ENCODE measurements at places on chromosomes 7 and 10.

DNA sequence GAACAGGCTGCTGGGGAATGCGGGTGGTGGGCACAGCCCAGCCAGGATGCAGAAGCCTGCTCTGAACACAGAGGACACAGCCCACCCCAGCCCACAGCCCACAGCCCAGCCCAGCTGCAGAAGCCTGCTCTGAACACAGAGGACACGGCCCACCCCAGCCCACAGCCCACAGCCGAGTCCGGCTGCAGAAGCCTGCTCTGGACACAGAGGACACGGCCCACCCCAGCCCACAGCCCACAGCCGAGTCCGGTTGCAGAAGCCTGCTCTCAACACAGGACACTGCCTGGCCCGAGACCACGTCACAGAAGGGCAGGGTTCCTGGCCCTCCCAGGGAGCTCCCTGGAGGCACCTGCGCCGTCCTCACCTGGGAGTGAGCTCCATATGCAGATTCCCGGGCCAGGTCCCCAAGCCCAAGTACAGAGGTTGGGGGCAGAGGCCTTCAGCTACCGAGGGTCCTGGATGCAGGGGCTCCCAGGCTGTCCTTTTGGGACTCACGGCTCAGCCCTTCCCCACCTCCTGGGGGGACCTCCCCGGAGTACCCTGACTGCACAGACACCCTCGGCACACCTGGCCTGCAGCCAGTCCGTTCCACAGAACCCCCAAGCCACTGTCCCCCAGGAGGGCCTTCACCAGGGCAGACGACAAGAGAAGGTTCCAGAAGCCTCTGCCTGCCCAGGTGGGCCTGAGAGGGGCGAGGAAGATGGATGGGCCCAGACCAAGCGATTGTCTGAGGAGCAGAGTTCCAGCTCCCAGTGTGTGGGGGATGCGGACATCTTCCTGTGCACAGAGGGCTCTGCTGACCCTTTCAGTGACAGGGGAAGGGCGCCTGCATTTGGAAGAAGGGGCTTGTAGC lies 23.7 kb upstream of the FOXL3 start:
- DNase-seq: no peak

DNA sequence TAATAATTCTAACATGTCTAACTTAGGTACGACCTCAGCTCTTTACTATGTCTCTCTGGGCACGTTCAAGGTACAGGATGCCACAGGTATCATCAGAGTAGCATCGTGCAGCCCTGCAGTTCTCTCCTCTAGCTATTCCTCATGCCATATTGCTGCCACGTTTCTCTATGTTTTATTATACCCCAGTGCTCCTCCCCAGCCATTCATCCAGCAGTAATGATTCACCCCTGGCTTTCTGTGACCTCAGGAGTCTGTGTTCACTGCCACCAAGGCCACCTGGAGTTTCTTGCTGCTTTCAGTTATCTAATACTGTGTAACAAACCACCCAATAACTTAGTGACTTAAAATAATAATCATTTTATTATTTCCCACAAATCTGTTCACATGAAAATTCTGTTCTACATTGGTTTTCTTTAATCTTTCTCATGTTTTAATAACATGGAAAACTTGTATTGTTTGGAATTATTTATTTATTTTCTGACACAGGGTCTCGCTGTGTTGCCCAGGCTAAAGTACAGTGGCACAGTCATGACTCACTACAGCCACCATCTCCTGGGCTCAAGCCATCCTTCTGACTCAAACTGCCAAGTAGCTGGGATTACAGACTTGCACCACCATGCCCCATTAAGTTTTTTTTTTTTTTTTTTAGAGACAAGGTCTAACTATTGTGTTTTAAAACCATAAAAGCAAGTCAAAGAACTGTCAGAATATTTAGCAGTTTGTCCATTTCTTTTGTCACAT lies 21.8 kb downstream of the REEP3 start:
- no peak for DNase-seq

GRCh38 chr10:5040010-5040673 lies 36.5 kb upstream of the AKR1C2 start:
- DNase-seq: no peak

DNA sequence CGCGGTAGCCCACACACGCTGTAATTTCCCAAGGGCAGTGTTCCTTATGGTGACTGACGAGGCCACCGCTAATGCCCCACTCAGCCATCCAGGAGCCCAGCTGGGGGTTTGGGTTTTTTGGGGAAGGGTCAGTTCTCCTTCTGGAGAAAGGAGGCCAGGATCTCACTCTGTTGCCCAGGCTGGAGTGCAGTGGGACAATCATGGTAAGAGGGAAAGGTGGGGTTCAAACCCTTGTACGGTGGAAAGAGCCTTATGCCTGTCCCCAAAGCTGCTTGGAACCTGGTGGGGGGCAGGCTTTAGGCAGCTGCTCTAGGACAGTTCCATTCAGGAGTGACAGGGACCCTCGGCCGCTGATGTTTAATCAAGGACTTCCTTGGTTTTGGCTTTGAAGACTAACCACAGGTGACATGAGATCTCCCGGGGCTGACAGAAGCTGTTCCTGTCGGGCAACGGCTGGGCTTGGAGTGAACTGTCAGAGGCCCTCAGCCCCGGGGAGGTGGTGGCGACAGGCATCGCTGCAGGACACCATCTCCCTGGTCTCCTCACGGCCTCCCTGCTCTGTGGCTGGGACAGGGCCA lies 84.5 kb downstream of the CARD11 start:
- no peak for DNase-seq

DNA sequence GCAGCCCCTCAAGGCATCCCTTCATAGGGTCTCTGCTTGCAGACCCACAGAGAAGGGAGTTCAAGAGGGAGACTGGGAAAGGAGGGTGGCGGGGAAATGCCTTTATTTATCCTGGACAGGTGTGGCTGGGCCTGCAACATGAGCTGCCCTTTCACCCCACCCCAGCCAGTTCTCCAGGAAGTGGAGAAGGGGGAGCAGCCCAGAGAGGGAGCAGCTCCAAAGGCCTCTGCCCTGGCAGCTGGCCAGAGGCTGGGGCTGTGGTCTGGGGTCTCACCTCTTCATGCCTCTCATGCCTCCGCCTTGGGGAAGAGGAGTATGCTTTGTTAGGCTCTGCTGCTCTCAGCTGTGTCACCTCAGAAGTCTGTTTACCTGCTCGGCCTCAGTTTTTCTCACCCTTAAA lies 3.1 kb downstream of the LDB3 start:
- no peak for DNase-seq

GRCh38 chr10:75935240-75935639 lies 503.8 kb downstream of the LRMDA start:
- no peak for DNase-seq

GRCh38 chr10:1395481-1396296 lies 339.5 kb downstream of the WDR37 start:
- DNase-seq: no peak

All from omental fat pad (tissue), 4 donors.